ENCODE measurements at places on chromosomes 2 and 18.

GRCh38 chr2:238453842-238454241 is 27.1 kb downstream of the ASB1 start:
- DNase-seq: no peak

DNA sequence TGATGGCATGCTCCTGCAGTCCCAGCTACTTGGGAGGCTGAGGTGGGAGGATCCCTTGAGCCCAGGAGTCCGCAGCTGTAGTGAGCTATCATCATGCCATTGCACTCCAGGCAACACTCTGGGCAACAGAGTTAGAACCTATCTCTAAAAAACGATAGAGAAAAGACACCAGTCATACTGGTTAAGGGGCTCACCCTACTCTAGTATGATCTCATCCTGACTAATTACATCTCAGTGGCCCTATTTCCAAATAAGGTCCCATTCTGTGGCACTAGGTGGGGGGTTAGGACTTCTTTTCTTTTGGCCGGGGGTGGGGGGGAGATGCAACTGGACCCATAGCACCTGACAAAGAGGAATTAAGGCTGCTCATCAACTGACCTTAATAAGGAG is 163.2 kb upstream of the NCK2 start:
- no peak for DNase-seq

- no peak for DNase-seq
Observed at GRCh38 chr2:224885836-224886547, 156.3 kb downstream of the DOCK10 start.

DNA sequence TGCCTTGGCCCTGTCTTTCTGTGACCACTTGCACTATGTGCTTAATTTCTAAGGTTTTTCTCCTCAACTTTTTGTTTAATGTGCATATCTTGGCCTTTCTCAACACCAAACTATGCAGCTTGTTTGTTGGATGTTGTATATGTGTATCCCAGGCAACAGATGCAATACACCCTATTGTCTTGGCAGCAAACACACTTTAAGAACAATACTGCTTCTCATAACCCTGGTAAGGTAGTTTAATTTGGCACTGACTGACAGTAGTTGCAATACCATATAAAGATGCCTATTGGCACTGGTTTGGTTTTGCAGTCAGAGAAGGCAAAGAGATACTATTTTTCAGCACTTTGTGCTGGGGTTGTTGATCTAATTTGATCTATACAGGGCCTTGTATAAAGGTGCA is 360.7 kb upstream of the CWC22 start:
- DNase-seq: no peak

Data from lower lobe of right lung (tissue), 2 donors.